Inflammatory macrophage (primary cell): ENCODE measurements at places on chromosomes 1 and 21.

- no peak for DNase-seq
Observed at GRCh38 chr1:37404711-37405110, 69.7 kb upstream of the ZC3H12A start.

- peak; percentile 62 for DNase-seq
Observed at GRCh38 chr1:15848143-15848928, 829 bp downstream of the SPEN start.

- DNase-seq, result peak; percentile 29
Observed at GRCh38 chr1:156677616-156678596, 699 bp upstream of the NES start.

- DNase-seq, result no peak
Observed at GRCh38 chr21:40640266-40640789, 206.6 kb downstream of the DSCAM start.

DNA sequence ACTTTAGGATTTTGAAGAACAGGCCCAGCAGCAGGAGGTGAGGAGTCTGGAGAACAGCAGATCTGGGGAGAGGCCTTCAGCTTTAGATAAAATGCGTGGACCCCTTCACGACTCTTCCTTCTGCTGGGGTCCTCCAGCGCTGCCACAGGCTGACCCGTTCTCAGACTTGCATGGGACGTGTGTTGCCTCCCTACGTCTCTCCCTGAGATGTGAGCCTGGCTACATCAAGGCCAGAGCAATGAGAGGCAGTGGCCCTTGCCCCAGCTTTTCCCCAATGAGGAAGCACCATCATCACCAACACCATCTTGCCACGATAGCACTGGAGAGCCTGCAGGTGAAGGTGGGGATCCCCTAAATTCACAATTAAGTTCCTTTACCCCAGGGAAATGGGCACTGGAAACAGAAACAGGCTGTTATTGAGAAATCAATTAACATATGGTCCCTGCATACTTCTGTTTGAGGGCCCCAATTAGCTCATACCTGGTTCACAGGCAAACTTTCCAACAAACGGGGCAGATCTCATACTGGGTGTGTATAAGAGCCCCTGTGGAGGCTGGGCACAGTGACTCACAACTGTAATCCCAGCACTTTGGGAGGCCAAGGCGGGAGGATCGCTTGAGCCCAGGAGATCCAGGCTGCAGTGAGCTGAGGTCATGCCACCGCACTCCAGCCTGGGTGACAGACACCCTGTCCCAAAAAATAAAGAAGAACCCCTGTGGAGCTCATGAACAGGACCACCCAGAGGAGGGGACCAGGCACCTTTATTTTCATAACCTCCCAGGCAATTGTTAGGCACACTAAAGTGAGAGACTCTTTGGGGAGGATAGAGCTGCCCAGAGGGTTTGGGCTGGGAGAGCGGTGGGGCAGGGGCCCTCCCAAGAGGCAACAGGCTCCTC lies 12.1 kb upstream of the ADAMTSL4 start:
- DNase-seq, result no peak

DNA sequence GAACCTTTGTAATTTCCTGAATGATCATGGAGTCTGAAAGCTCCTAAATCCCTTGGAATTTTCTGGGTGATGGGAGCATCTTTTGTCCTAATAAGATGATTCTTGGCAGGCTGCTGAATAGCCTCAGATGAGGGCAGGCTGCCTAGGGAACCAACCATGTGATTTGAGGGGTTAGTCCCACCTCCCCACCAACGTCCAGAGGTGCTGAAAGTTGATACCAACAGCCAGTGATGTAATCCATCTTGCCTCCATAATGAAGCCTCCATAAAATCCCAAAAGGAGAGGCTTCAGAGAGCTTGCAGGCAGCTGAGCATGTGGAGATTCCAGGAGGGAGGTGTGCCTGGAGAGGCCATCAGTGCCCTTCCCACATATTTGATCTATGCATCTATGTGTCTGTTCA lies 43.7 kb downstream of the GTF2B start:
- no peak for DNase-seq

DNA sequence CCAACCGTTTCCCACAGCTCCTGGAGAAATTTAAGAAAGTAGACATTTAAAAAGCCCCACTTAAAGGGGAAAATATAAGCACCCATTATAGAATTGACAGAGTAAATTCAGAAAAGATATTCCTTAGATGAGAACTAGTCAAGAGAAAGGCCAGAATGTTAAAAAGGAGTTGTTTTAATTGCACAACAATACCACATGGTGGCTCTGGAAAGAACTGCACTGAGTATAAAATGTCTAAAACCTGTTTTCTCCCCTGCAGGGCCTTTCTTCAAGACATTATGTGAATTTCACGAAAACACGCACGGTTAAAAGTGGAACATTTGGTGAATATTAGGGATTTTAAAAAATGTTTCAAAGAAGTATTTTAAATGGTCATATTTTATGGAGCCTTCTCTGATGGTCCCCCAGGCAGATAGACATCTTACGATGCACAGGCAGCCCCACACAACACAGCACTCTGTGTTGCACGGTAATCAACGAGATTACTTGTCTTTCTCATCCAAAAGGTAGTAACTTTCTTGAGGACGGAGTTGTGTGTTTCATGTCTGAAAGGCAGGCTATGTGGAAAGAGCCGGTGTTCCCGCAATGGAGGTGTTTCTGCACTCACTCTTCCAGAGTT lies 101.9 kb downstream of the PRRX1 start:
- DNase-seq, result no peak

DNA sequence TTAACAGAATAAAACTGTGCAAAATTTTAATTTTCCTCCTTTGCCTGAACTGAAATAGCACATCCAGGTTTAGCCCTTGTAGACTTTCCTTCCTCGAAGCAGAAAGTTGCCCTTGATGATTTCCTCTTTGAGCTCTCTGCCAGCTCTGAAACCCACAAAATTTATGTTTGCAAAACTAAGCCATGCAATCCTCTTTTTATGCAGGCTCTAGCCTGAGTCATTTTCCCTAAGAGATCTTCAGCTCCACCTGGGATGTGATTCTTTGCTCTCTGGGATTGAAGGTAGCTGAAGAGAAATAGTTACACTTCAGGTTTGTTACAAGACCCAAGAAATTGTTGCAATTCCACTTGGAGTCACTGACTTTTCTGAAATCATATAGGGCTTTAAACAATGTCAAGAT lies 1.4 kb upstream of the F3 start:
- peak; percentile 12 for DNase-seq

DNA sequence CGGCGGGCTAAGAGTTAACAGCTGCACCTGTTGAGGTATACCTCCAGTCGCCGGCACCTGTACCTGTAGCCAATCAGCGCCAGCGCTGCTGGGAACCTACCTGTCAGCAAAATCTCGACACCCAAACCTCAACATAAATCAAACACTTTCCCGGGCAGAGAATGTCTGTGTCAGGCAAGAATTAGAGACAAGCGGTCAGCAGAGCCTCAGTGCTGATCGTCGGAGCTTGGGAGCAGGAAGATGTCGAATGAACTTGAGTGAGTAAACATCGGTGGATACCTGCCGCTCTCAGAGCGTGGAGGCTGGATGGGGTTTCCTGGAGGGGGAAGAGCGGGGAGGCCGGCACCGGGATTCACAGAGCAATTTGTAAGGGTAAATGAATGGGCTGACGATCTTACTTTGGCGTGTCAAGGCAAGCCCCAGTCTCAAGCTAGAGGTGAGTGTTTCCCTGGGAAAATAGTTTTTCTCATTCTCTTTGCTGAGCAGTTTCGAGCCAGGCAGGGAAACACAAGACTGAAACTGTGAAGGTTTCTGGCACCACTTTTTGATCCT lies at the start of gene GRHL3:
Gene GRHL3 (plus strand): TSS at position 46 of the 552 bp plus-strand sequence. CDS start 195 bp downstream, at position 241.
- DNase-seq, result no peak

GRCh38 chr1:38953433-38953860 lies 11.8 kb upstream of the RHBDL2 start:
- no peak for DNase-seq

GRCh38 chr1:232422098-232422497 lies 207.8 kb downstream of the SIPA1L2 start:
- no peak for DNase-seq

DNA sequence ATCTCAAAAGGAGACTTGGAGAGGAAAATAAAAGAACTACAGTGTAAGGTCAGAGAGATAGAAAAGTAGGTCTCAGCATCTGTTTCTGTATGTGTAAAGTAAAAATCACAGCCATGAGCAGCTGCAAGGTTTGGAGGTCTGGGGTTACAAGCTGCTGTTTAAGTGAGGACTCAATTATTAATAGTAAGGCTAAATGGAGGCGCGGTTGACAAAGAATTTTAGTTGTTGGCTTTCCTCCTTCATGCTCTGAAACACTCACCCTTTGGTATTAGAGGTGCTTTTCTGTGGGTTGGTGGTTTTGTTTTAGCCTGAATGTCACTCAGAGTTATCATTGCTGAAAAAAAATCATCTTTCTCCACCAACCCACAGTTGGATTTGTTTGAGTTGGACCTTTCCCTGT lies 59.8 kb upstream of the HAO2 start:
- DNase-seq, result no peak

DNA sequence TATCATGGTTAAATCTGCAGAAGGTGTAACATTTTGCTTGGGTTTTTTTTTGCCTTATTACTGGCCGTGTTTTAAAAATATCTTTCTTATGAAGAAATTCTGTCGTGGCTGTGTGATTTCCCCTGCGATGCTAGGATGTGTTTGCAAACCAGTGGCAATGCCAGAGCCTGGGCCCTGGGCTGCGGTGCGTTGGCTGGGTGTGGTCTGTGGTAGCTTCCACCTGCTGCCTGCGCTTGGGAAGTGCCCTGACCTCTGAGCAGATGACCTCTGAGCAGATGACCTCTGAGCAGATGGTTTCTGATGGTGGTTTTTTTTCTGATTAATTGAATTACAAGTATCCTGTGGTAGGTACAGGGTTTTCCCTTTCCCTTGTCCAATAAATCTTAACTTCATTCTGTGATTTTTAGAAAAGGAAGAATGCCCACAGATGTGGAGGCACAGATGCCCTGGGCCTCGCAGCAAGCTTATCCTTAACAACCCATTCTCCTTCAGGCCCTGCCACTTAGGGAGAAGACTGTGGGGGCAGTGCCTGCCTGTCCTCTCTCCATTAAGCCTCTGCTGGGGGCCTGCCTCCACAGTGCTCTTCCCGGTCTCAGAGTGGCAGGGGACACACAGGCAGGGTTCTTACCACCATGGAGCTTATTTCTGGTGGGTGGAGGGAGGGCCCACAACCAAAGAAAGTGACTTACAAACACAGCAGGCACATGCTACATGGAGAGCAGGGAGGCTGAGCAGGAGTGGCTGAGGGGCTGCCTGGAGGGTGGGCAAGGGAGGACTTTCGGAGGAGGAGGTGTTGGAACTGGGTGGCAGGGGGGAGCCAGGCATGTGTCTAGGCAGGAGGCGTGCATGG lies 81.7 kb downstream of the PCBP3 start:
- DNase-seq, result no peak

GRCh38 chr1:51734896-51735745 lies 118.2 kb downstream of the OSBPL9 start:
- DNase-seq, result no peak

DNA sequence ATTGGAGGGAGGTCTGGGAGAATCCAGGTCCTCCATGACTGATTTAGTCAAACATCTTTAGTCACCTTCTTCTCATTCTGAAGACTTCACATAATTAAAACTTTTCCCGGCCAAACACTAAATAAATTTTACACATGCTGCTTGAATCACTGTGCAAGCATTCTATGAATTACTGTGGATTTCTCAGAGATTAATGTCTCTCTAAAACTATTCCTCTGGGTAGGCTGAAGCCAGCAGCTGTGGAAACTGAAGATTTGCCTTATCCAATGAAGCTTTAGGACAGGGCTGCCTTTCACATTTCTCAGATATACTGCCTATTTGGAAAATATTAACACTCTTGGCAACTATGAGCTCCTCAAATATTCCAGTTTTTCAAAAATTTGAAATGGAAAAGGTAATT lies 61.7 kb downstream of the JMJD4 start:
- no peak for DNase-seq

GRCh38 chr21:16342932-16343331 lies 613.1 kb downstream of the USP25 start:
- no peak for DNase-seq

DNA sequence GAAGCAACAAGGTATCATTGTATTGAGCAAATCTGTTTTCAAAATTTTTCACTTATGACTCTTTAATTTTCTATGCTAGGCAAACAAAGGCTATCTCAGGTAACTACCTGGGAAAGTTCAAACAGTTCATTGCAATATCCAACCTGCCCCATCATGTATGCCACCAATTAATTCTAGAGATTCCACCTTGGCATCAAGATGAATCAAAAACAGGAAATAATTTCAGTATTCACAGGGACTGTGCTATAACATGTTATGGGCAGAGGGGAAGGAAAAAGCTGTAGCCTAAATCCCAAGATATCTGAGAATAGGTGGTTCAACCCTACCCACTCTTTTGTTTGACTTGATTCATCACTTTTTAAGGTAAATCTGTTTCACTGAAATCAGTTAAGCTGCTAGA lies 67.5 kb upstream of the SH3GLB1 start:
- DNase-seq, result no peak

GRCh38 chr1:178237121-178237520 lies 143.2 kb downstream of the RASAL2 start:
- peak; percentile 72 for DNase-seq

DNA sequence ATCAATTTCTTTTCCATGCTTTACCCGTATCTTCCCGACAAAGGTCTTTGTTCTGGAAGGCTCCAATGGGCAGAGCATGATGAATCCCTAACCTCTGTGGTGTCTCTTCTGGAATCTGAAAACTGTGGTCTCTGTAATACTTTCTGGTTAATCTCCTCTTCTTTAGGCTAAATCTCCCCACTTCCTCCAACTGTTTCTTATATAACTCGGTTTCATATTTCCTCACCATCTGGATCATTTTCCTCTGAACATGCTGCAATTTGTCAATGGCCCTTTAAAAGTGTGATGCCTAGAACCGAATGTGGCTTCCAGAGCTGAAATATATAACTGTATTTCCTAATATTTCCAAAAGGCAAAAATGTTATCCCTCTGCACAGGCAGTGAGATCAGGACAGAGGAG lies 66.1 kb downstream of the ALG14 start:
- DNase-seq, result no peak

DNA sequence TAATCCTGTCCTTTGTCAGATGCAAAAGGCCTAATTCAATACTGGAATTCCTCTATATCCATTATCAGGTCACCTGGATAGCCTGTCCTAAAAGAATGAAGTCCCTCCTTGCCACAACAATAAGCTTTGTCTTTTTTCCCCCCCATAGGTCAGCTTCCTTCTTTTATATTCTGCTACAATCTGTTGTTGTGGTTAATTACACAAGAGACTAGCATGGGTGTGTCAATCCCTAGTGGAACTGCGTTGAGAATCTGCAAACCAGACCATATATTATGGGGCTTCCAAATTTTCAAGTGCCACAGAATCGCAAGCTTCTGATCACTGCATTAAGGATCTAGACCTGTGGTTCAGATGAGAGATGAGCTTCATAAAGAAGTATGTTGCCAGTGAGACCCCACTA lies 349.6 kb downstream of the SMYD3 start:
- DNase-seq, result peak; percentile 83

- no peak for DNase-seq
Observed at GRCh38 chr1:229844675-229845074, 218.6 kb downstream of the URB2 start.

DNA sequence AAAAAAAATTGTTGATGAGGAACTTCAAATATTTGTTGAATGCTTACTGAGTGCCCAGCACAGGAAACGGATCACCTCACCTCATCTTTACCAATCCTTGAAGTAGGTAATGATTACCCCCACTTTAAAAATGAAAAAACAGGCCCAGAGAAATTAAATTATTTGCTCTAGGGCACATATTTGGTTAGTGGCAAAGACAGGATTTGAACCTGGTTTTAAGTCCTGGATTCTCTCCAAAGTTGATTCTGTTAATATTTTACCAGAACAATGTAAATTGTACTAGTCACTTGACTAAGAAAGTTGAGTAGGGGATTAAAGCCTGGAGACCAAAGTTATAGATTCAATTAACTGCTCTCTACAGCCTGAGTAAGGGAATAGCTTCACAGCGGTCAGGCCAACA lies 97.9 kb downstream of the GIPC2 start:
- no peak for DNase-seq
